ENCODE measurements at places on chromosomes 5 and 9.

DNA sequence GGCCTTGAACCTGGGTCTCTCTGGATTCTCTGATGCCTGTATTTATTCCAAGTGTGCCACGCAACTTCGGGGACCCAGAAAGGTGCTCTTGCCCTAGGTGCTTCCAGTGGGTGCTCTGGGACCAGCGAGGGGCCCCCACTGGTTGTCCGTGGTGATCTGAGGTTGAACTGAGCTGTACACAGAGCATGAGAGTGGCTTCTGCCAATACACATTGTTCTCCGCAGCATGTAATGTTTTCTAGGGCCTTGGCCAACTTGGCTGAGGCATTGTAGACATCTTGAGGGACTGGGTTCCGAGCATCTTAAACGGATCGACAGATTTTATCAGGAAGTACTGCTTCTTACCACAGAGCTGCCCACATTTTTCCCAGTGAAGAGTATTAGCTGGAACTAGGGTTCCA lies 117.9 kb downstream of the MTX3 start:
- DNase-seq, result no peak

- DNase-seq, result no peak
Measured at GRCh38 chr9:121693388-121693670, 41.9 kb downstream of the DAB2IP start.

DNA sequence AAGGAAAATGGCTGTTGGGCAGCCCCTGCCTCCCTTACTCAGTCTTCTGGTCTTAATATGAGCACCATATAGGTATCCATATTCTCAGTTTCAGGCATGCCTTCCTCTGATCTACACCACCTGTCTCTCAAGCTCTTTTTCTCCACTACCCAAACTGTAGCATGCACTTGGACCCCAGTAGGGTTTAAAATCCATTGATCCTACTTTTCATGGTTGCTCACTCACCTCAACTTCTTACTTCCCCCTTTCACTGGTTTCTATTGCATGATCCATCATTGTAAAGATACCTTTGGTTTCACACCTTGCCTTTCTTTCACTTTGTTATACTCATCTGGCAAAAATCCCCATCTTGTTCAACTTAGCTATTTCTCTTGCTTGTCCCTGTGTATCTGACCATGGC lies 159.4 kb downstream of the KDM4C start:
- no peak for DNase-seq

- no peak for DNase-seq
Measured at GRCh38 chr5:73317523-73317922, 131.1 kb downstream of the FOXD1 start.

GRCh38 chr5:129021744-129022143 lies 56.5 kb downstream of the SLC27A6 start:
- no peak for DNase-seq

GRCh38 chr5:38832810-38833209 lies 13.0 kb upstream of the OSMR start:
- no peak for DNase-seq

Measured in suppressor macrophage treated with lipopolysaccharide for 1 hour (primary cell).